ENCODE measurements at places on chromosomes 4 and X.

GRCh38 chr4:176298664-176299063, 21.1 kb upstream of the SPCS3 start:
- DNase-seq = no peak

DNA sequence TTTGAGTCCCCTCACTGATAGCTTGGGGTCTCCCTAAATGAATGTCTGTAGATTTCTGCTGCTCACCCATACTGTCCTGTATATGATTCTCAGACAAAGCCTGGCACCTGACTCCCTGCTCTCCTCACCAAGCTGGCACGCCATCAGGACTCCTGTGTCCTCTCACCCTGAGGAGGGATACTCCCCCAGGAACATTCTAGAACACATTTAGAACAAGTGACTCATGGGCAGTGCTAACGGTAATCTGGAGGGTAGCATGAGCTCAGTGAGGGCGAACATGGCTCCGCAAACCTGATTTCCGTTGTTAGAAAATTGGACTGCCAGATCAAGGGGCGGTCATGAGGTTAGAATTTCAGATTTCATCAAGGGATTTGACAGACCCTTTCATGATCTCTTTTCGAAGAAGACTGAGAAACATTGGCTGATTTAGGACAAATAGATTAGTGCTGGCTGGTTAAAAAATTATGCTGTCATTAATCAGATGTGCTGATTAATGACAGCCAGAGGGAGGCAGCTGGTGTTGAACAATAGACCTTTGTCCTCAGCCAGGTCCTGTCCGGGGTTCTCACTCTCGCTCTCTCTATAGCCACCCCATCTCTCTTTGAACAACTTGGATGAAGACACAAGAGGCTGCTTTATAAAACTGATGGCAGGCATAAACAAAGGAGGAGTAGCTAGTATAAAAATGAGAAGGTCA, 244.3 kb downstream of the PTTG2 start:
- no peak for DNase-seq

DNA sequence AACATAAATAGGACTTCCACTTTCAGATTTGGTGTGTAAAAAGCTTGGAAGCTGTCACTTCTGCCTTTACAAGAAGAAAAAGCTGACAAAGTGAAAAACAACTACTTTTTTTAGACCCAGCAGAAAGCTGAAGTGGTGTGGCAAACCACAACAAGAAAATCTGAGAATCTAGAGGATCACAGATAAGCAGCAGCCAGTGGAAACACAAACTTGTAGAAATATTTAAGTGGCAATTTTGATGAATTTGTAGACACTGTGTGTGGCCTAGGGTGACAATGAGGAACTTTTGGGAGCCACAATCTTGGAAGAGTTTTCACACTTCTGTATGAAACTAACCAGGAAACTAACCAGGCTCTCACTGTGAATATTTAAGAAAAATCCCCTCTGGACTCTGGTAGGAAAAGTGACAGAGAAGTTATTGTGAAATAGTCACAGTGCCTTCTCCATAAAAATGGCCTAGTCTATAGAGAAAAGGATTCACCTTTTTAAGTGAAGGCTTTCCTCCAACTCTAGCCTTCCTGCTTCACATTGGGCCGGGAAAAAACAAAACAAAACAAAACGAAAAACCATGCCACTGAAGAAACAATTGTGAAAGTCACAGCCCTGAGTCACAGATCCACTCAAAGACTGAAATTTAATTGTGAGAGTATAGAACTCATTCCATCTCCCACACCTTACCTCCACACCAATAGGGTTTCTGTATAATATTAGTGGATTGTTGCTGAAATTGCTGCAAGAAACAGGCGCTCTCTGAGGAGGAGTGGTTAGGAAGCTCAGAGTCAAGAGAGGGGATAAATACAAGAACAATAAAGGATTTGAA, 26.7 kb upstream of the GUCY1A1 start:
- DNase-seq = no peak

DNA sequence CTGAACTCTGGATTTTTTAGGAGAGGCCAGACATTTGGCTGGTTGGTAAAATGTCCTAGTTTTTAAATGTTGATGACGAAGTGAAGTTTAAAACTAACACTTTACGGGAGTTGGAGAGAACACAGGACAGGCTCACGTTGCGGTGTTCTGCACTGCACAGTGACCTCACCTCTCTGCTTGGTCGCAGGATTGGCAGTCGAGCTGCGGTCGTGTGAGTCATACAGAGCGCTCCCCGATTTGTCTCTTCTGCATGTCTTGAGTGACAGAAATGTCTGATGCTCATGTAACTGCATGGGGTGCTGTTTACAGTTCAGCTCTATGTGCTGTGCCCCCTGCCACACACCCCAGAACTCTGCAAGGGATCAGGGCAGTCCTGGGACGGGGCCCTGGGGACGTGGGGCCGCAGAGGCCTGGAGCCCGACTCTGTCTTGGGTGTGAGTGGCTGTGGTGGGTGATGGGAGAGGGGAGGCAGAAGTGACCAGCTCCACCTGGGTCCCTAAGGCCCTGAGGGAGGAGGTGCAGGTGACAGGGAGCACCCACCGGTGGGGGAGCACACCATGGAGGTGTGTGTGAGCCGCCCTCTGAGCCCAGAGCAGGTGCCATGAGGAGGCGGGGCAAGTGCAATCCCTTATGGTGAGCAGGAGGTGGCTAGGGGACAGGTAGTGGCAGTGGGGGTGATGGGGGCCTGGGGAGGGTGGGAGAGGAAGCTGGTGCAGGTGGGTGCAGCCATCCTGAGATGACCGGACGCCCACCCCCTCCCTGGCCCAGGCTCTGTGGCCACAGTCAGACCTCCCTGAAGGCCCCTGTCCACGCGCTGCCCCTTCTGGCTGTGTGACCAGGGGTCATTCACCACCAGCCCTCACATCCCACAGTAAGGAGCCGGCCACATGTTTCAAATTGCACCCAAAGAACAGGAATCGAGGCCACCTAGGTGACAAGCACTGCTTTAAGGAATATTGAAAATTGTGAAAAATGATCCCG, 77.9 kb upstream of the ADRA2C start:
- no peak for DNase-seq

GRCh38 chr4:114296126-114296525, 302.5 kb upstream of the UGT8 start:
- no peak for DNase-seq

DNA sequence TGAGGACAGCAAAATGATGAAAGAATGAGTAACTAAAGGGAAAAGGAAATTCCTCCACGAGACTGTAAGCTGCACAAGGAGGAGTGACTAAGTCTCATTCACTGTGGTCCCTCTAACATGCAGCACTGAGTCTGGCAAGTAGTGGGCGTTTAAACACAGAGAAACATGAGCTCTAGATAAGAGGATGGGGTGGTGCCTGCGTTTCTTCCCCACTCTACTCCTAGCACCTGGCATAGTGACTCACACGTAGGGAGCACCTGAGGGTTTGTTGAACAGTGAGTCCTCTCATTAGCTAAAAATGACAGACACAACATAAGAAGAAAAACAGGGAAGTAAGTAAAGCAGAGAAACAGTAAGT, 105.8 kb upstream of the CBR4 start:
- DNase-seq = no peak
